ENCODE measurements at places on chromosomes 2 and 18.

DNA sequence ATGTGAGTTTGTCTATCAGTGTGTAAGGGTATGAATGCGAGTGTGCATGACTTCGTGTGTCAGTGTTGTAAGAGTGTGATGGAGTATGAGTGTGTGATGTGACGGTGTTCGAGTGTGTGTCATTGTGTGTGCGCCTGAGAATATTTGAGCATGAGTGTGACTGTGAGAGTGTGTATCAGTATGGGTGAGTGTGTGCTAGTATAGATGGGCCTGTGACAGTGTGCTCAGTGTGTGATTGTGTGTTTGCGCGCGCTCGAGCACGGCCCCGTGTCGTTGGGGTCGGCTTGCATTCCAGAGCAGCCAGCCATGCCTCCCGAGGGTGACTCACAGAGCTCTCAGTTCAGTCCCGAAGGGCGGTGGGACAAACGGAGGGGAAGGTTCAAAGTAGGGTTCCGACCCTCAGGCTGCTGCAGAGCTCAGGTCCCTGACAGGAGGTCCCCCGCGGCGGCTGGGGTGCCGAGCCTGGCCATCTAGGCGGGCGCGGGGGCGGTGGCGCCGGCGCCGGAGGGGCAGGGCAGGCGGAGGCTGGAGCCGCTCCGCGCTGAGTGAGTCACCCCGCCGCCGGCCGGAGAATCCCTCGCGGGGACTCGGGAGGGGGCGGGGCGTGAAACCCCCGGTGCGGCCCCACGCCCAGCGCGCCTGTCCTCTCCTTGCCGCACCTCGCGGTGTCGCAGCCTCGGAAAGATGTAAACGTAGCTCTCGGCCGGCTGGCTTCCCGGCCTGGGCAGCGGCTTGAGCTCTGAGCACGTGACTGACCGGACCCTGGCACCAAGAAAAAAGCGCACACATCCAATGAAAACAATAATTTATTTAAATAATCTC lies 3.8 kb downstream of the DLX2 start:
- H3K27me3 ChIP-seq = peaks cover 100% of the 10 kb centered on the region
- peak overlapping the region; percentile 36 for H3K4me3 ChIP-seq
- H3K4me1 ChIP-seq = peaks cover 73% of the 10 kb centered on the region
- no peaks in the 10 kb centered on the region for H3K36me3 ChIP-seq
- no peak for DNase-seq

DNA sequence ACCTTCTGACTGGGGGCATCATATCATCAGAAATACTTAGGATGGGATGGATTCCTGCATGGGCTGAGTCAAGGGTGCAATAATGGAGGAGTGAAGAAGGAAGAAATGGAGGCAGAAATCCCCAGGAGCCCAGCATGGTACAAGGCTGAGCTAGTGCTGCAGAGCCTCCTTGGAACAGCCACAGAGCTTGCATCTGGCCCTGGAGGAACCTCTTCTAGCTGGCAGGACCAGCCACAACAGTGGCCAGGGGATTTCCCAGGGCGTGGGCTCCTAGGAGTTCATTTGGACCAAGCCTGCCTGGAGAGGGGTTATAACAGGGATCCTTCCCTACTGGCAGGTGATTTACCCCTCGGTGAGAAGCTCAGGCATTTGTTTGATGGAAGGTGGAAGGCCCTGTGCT lies 4.7 kb upstream of the IL37 start:
- no peak for DNase-seq
- H3K27me3 ChIP-seq = no peaks in the 10 kb centered on the region
- H3K36me3 ChIP-seq = no peaks in the 10 kb centered on the region
- H3K4me1 ChIP-seq = no peaks in the 10 kb centered on the region
- H3K4me3 ChIP-seq = no peak overlapping the region

- H3K36me3 ChIP-seq = no peaks in the 10 kb centered on the region
- no peaks in the 10 kb centered on the region for H3K4me1 ChIP-seq
- H3K4me3 ChIP-seq = no peak overlapping the region
- DNase-seq = no peak
Observed at GRCh38 chr2:209191139-209191538, 232.7 kb upstream of the MAP2 start.

GRCh38 chr2:155825876-155826275 lies 506.6 kb downstream of the NR4A2 start:
- H3K27ac ChIP-seq = no peak overlapping the region
- no peaks in the 10 kb centered on the region for H3K27me3 ChIP-seq
- no peak overlapping the region for H3K4me3 ChIP-seq
- H3K4me1 ChIP-seq = no peaks in the 10 kb centered on the region

- H3K27me3 ChIP-seq = no peaks in the 10 kb centered on the region
- no peaks in the 10 kb centered on the region for H3K36me3 ChIP-seq
- H3K4me1 ChIP-seq = no peaks in the 10 kb centered on the region
Observed at GRCh38 chr2:108383146-108383830, 5.5 kb downstream of the SULT1C4 start.

- no peaks in the 10 kb centered on the region for H3K36me3 ChIP-seq
- no peaks in the 10 kb centered on the region for H3K27me3 ChIP-seq
- no peaks in the 10 kb centered on the region for H3K4me1 ChIP-seq
Observed at GRCh38 chr18:74241970-74242369, 49.8 kb downstream of the CYB5A start.

- no peak overlapping the region for H3K27ac ChIP-seq
- no peaks in the 10 kb centered on the region for H3K36me3 ChIP-seq
- H3K4me1 ChIP-seq = peaks cover 41% of the 10 kb centered on the region
- H3K4me3 ChIP-seq = no peak overlapping the region
- H3K27me3 ChIP-seq = no peaks in the 10 kb centered on the region
- DNase-seq = no peak
Observed at GRCh38 chr2:46876741-46877384, 38.7 kb downstream of the MCFD2 start.

DNA sequence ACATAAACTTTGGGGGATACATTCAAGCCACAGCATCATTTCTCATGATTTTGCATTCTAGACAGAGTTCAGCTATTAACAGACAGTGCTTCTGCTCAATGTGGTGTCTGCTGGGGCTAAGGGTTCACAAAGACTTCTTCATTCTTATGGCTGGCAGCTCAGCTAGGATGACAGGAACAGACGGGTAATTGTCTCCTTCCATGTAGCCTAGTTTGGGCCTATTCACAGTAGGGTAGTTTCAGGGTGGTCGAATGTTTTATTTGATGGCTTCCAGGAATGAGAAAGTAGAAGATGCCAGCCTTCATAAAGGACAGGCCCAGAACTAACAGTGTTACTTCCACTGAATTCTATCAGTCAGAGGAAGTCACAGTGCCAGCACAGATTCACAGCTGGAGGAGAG lies 26.0 kb upstream of the BCL2L11 start:
- no peaks in the 10 kb centered on the region for H3K4me1 ChIP-seq
- DNase-seq = no peak
- H3K36me3 ChIP-seq = no peaks in the 10 kb centered on the region
- no peaks in the 10 kb centered on the region for H3K27me3 ChIP-seq
- no peak overlapping the region for H3K4me3 ChIP-seq
- no peak overlapping the region for H3K27ac ChIP-seq

DNA sequence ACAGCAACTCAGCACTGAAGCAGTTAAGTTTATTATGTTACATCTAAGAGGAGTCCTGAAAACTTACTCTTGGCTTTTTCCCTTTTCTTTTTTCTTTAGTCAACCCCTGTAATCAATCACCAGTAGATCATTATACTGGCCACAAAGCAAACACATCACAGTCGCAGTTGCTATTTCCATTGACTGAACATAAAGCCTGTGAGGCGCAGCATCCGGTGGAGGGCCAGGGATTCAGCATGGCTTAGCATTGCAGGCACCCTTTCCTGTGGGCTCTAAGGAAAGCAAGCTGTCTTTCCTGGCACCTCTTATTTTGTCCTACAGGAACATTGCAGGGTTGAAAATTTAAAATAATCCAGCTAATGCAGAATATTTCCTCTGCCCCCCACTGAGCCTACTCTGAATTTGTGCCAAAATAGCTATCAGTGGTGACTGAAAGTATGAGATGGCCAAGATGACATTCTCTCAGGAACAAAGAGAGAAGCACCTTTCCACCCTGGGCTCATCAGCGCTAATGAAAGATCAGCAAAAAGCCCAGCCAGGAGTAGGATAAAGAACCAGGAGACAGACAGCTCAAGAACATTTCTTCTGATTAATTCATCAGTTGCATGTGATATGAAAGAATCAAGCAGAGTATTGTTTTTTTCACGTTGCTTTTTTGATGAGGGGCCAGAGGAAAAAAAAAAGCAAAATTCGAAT lies 85.3 kb upstream of the SULT1C3 start:
- H3K27ac ChIP-seq = no peak overlapping the region
- no peaks in the 10 kb centered on the region for H3K27me3 ChIP-seq
- no peaks in the 10 kb centered on the region for H3K4me1 ChIP-seq
- H3K4me3 ChIP-seq = no peak overlapping the region

DNA sequence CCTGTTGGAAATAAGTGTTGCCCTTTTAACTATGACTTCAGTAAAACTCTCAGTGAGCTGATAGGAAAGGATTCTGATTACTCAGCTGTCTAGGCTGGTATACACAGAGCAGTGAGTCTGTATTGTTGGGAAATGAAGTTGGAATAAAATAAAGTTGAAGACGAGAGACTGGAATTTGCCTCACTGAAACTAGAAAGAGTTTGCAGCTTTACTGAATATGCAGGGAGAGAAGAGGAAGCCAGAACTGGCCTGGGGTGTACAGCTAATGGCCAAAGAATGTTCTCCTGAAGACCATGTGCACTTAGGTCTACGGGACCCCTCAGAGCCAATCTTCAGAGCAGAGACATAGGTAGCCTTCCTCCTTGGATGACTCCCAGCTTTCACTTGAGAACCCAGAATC lies 26.5 kb downstream of the EIF4E2 start:
- H3K4me1 ChIP-seq = no peaks in the 10 kb centered on the region
- no peaks in the 10 kb centered on the region for H3K27me3 ChIP-seq
- H3K4me3 ChIP-seq = no peak overlapping the region
- DNase-seq = no peak
- H3K36me3 ChIP-seq = peaks cover 49% of the 10 kb centered on the region

DNA sequence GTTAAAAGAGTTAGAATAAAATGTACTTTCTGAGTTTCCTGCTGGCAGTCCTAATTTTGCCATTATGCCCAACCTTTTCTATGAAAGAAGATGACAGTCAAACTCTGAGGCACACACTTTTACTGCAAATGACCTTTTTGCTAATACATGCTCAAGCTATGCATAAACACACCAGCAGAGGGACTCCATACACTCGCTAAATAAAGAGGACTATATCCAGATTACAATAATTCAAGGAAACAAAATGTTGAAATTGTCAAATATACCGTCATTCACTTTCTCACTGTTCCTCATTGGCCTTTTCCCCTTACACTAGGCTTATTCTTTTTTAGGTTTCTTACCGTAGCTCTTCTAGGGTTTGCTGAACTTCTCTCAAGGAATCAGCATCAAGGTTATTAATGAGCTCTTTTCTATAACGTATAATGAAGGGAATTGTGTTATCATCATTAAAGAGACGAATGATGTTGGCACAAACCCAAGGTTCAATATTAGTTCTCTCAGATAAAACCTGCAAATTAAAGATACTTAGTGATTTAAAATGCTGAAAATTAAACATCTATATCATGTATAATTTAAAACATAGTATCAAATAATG lies 25.7 kb downstream of the SRBD1 start:
- H3K27me3 ChIP-seq = no peaks in the 10 kb centered on the region
- peaks cover 3% of the 10 kb centered on the region for H3K4me1 ChIP-seq

GRCh38 chr2:150781142-150781541 lies 293.7 kb upstream of the RND3 start:
- H3K36me3 ChIP-seq = no peaks in the 10 kb centered on the region
- no peaks in the 10 kb centered on the region for H3K27me3 ChIP-seq
- no peaks in the 10 kb centered on the region for H3K4me1 ChIP-seq
- no peak for DNase-seq

Data from upper lobe of right lung (tissue), 1 donor.